ENCODE measurements at places on chromosomes 2 and 18.
A peak's percentile ranks its signal among the peaks of the same experiment; 100 is the strongest.

- DNase-seq, result no peak
Observed at GRCh38 chr2:137672989-137673552, 291.2 kb upstream of the HNMT start.

GRCh38 chr2:154386186-154386585 is 312.3 kb upstream of the KCNJ3 start:
- DNase-seq, result no peak

GRCh38 chr18:379681-380330 is 112.0 kb upstream of the THOC1 start:
- peak; percentile 88 for DNase-seq

GRCh38 chr2:121282800-121283385 is 2.1 kb downstream of the TFCP2L1 start:
- no peak for DNase-seq

GRCh38 chr18:76699923-76700322 is 122.4 kb upstream of the ZNF236 start:
- no peak for DNase-seq

GRCh38 chr2:190425883-190426658 is 17.9 kb downstream of the MFSD6 start:
- no peak for DNase-seq

GRCh38 chr2:189879716-189880081 is 95.4 kb downstream of the PMS1 start:
- DNase-seq, result no peak

DNA sequence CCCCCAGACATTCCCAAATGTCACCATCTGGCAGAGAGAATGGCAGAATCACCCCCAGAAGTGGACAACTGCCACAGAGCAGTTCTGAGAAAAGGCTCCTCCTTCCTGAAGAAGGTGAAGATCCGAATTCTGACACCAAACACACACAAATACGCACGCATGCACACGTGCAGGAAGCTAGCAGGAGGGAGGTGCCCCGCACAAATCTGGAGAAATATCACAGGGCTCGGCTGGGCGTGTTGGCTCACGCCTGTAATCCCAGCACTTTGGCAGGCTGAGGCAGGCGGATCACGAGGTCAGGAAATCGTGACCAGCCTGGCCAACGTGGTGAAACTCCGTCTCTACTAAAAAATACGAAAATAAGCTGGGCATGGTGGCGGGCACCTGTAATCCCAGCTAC is 38.5 kb upstream of the ATG16L1 start:
- no peak for DNase-seq

- no peak for DNase-seq
Observed at GRCh38 chr2:57049273-57049672, 865.5 kb downstream of the CCDC85A start.

- DNase-seq, result no peak
Observed at GRCh38 chr2:68907920-68908253, 36.7 kb upstream of the BMP10 start.

GRCh38 chr18:62723666-62724281 is 8.4 kb downstream of the PHLPP1 start:
- no peak for DNase-seq

DNA sequence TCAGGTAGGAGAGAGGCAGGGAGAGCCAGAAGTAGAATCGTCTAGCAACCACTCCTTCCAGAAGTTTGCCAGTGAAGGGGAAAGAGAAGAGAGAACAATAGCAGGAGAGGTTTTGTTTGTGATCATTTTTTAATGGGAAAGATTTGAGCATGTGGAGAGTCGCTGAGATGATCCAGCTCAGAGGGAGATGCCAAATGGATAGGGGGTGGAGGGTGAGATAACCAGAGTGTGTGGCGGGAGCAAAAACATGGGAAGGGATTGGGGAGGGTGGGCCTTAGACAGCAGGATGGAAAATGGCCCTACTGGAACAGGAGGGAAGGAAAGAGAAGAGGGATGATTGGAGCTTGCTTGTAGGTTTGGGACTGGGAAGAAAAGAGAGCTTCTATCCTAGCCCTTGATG is 269.8 kb downstream of the GLI2 start:
- DNase-seq, result no peak

DNA sequence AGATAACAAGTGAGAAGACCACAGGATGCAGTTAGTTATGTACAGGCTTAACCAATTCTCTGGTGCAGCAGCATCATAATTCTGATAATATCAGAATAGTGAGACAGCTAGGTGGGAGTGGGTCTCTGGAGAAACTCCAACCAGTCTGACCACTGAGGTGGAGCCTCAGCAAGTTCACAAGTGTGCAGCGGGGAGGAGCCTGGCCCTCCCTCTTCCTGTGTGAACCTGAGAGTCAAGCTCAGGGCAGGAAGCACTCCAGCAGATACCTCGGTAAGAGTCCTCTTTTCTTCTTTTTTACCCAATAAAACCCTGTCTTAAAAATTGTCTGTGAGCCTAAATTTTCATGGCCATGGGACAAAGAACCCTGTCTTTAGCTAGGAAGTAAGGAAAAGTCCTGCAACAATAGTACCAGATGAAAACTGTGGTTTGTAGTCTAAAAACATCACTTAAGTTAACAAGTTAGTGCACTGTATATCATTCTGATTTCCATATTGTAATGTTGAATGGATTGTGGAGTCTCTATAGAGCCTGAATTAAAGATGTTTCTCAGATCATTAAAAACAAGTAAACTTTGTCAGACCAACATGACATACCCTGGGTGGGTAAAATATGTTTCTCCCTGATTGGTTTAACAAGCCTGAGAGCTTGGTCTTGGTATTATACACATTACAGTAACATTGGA is 370.8 kb downstream of the TMEM182 start:
- DNase-seq, result no peak

DNA sequence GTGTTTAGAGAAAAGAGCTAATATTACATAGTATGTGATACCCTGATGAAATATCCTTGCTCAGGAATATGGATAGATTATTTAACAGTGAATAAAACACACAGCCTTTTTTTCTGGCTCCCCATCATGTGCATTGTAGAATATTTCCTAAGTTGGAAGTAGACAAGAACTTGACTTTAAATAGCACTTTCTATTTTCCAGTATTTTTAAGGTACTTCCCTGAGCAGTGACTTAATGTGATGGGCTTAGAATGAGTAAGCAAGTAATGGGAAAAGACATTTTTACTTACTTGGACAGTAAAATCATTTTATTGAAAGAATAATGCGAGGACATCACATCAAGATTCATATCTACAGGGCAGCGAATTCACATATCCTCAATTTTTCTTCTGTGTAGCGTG is 176.7 kb upstream of the SLC8A1 start:
- DNase-seq, result peak; percentile 9

- DNase-seq, result no peak
Observed at GRCh38 chr2:182504903-182505302, 78.1 kb upstream of the PDE1A start.

DNA sequence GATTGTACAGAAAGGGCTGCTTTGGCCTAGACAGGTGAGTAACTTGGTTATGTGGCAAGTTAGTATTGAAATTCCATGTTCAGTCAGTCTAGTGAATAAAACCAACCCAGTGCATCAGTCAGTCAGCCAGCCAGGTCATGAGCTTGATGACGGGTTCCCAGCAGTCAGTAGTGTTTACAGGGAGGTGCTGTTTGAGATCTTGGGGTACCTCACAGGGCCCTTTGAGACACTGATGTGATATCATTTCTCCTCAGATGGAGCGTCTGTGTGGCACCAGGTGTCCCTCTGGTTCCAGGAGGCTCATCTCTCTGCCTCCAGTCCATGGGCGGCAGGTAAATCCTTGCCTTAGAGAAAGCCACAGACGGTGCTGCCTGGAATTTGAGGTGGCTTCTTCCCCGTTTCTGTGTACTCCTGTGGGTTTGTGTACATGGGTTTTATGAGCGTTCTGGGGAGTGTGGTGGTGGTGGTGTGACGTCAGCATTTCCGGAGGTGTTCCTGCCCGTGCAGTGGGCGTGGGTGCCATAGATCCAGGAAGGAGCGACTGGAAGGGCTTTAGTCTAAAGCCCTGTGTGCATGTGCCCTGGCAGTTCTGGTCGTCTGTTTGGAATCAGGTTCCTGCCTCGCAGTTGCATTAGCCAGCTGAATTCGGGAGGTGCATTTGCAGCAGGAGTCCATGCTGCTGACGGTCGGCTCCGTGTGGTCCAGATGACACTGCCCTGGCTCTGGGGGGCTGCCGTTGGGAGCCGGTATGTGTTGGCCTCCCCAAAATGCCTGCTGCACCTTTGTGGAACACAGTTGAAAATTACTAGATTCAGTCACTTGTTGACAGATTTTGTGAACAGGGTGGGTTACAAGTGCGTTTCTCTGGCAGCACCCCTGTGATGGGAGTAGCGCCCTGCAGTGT is 2.1 kb downstream of the CTDP1 start:
- peak; percentile 69 for DNase-seq

Measured in suppressor macrophage (primary cell).